ENCODE measurements at places on chromosomes 1 and 21. TPM values are rescaled to one million over a fixed set of nuclear protein-coding genes. Genes with fewer than 3 reads are reported as not detected.

The GRHL3 gene
- total RNA-seq = 0.54 TPM

The TDRD5 gene
- not detected for total RNA-seq

The OR6N1 gene
- not detected for total RNA-seq

The PSRC1 gene
- 41.8 TPM for total RNA-seq

The C1QB gene
- total RNA-seq = not detected

The ASTN1 gene
- 34.2 TPM for total RNA-seq

The CCDC185 gene
- not detected for total RNA-seq

The CYP4B1 gene
- total RNA-seq = not detected

The DNAJC6 gene
- total RNA-seq = 39.7 TPM

The KCNJ15 gene
- total RNA-seq = not detected

The CLEC20A gene
- not detected for total RNA-seq

The KCNE2 gene
- total RNA-seq = 1.7 TPM

The TCEA3 gene
- 203 TPM for total RNA-seq

The CYP4X1 gene
- 0.42 TPM for total RNA-seq

The DNASE2B gene
- total RNA-seq = not detected

The HFM1 gene
- total RNA-seq = 8.3 TPM

The ABCA4 gene
- not detected for total RNA-seq

The SPRR1B gene
- total RNA-seq = not detected

The PCBP3 gene
- 4.3 TPM for total RNA-seq

The FAM72B gene
- 1.0 TPM for total RNA-seq

The MTF2 gene
- total RNA-seq = 37.9 TPM

The SEMA4A gene
- total RNA-seq = 8.6 TPM

The TPTE gene
- total RNA-seq = not detected

The KIF14 gene
- total RNA-seq = 14.2 TPM

The RGS13 gene
- 1.4 TPM for total RNA-seq

The UBXN10 gene
- total RNA-seq = 1.8 TPM

The IRF6 gene
- 1.4 TPM for total RNA-seq

The SAMD13 gene
- total RNA-seq = 1.7 TPM

The NR1I3 gene
- 0.33 TPM for total RNA-seq

The NPHS2 gene
- not detected for total RNA-seq

The MEX3A gene
- 48.8 TPM for total RNA-seq

Data from cardiac muscle cell (in vitro differentiated cells and primary cell).